ENCODE measurements at places on chromosomes 16 and 17.

DNA sequence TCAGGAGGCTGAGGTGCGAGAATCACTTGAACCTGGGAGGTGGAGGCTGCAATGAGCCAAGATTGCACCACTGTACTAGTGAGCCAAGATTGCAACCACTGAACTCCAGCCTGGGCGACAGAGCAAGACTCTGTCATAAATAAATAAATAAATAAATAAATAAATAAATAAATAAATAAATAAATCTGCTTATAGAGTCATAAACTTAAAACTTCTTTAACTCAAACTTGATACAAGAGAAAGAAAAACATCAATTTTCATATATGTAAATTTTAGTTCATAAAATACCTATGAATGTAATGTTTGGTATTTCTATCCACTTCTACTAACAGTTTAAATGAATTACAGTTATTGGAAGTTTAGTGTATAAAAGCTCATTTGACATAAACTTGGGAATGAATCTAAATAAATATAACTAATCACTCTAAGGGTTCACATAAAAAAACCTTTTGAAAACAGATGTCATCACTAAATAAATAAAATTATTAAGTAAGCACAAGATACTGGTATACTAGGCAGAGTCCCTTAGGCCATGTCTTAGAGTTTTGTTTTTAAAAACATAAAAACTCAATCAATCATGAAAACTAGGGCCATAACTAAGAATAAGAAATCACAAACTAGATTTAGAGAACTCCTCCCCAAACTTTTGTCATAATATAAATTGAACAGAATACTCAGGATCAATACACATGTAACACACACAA is 54.1 kb downstream of the SMURF2 start:
- DNase-seq = no peak

- DNase-seq = no peak
These were observed 24.5 kb downstream of the GPR142 start for GRCh38 chr17:74391771-74392170.

DNA sequence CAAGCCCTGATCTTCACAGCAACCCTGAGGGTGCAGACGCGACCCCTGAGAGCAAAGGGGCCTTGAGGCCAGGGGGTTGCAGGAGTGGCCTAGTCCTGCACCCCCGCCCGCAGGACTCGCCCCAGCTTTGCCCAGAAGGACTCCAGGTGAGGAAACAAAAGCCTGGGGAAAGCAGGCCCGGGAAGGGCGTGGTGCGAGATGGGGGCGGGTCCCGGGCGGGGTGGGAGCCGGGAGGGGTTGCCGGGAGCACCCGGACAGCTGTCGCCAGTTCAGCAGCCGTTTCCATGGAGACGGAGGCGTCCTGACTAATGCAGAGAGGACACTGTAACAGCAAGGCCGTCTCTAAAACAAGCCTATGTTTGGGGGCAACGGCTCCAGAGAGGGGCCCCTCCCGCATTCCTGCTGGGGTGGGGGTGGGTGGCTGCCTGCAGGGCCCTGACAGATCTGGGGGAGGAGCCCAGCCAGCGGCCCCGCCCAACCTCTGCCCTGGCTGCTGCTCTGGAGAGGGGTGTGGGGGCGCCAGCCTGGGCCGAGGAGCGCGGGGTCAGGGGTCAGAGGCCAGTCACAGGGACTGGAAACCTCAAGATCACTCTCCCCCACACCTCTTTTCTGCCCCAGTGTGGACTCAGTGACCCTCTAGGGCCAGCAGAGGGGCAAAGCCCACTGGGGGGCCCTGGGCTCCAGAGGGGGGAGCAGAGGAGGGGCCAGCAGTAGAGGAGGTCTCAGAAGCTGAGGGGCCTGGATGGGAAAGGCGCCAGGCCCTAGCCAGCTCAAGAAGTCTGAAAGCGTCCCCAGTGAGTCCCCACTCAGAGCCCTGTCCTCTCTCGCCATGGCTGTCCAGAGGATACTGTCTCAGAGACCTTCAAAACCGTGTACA is 3.1 kb upstream of the TPPP3 start:
- DNase-seq = peak; percentile 96

DNA sequence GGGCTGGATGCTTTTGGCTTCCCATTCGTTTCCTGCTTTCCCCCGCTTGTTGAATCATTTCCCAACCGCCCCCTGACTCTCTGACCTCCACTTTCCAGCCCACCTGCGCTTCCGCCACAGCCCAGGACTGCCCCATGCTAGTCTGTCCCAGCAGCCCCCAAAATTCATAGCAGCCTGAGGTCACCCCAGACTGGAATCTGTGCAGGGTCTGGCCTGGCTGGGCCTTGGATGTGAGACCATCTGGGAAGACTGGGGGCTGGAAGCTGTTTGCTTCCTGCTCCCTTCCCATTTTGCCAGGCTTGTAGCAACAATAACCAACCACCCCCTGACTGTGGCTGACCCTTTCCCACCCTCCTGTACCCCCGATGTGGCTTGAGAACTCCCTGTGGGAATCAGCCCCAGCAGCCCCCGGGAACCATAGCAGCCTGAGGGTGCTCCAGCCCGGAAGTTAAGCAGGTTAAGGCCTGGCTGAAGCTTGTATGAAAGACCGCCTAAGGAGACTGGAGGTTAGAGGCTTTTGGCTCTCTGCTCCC is 2290.8 kb downstream of the TP53TG3F start:
- DNase-seq = no peak

GRCh38 chr16:83441517-83441916 is 366.3 kb upstream of the HSBP1 start:
- DNase-seq = no peak

GRCh38 chr17:28684963-28685362 is 23.0 kb downstream of the SUPT6H start:
- no peak for DNase-seq

- no peak for DNase-seq
These were observed 15.7 kb downstream of the MVP start for GRCh38 chr16:29835926-29836325.

DNA sequence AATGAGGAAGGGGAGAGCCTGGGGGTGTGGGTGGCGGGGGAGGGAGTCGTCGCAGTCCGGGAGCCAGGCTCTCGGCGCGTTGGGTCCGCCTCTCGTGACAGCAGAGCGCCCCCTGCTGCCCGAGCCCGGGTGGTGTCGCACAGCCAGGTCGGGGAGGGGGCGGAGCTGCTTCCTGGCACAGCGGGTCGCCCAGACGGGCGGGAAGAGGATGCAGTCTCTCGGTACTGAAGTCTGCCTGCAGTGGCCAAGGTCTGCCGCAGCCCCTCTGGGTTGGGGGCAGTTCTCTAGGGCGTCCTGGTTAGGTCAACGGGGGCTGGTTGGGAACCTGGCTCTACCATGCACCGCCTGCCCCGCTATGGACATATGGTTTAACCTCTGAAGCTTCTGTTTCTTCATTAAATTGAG is 38.2 kb upstream of the CCDC182 start:
- peak; percentile 91 for DNase-seq

GRCh38 chr17:3910420-3911270 is 5.6 kb downstream of the P2RX1 start:
- no peak for DNase-seq

DNA sequence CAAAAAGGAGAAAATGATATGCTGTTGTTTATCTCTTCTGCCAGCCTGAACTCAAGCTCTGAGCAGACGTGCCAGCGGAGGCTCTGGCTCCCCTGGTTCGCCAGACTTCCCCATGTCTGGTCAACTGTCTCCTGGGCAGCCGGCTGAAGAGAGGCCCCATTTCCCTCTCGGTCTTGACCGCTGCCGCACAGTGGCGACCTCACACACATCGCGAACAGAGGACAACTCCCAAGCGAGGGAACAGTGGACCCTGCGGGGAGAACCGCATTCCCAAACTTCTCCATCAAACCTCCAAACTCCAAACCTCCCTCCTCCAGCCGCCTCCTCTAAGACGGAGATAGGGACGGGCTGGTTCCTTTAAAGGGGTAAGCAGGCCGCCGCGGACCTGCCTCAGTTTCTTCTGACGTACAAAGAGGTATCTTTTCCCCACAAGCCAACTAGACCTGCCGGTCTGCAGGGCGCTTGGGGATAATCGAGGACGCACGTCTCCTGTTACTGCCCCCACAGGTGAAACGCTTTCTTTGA is 24.9 kb upstream of the RFFL start:
- DNase-seq = peak; percentile 85

DNA sequence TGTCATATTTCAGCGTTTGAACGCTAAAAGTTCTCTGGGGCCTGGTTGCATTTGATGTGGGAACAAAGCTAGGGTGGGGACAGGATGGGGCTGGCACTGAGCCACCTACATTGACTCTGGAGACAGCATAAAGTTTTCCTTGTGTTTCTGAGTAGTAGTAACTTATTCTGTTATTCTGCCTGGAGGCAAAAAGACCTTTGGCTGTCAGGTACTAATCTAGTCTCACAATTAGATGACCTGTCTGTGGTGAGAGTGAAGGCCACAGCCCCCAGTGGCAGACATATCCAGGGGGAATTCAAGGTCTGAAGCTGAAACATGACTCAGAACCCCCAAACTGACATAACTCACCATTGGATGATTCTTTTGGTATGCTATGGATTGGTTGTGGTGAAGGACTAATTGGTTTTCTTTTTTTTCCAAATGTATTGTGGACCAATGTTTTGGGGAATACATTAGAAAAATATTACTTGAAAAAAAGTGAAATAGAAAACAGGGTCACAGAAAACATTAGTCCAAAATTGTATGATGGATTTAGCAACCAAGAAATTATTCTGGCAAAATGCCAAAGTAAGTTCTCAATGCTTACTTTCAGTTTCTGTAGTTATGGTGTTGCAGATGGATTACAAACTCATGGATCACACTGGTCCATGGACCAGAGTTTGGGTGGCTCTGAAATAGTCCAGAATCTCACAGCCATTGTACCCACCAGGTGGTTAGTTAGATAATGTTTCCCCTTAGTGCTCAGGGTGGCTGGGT is 10.5 kb upstream of the SALL1 start:
- no peak for DNase-seq

- no peak for DNase-seq
These were observed 180.8 kb downstream of the SPECC1 start for GRCh38 chr17:20189979-20190378.

GRCh38 chr16:89721546-89722391 is 432 bp downstream of the ZNF276 start:
- DNase-seq = peak; percentile 89

- no peak for DNase-seq
These were observed 31.3 kb upstream of the RASL10B start for GRCh38 chr17:35700150-35700549.

DNA sequence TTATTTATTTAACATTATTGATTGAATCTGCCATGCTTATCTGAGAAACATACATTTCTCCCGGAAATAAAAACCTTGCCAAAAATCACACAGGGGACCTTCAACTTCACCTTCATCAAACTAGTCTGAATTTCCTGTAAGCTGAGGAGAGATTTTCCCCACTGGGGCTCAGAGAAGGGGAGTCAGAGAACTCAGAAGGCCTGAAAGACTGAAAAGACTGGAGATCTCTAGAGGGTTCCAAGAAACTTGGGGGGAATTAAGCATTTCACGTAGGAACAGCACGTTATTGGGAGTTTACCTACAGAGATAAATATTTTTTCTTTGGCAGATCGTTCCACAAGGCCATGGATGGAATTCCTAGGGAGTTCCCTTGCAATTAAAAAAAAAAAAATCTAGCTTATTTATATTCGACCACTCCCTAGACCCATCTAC is 528 bp upstream of the NOL11 start:
- DNase-seq = no peak

DNA sequence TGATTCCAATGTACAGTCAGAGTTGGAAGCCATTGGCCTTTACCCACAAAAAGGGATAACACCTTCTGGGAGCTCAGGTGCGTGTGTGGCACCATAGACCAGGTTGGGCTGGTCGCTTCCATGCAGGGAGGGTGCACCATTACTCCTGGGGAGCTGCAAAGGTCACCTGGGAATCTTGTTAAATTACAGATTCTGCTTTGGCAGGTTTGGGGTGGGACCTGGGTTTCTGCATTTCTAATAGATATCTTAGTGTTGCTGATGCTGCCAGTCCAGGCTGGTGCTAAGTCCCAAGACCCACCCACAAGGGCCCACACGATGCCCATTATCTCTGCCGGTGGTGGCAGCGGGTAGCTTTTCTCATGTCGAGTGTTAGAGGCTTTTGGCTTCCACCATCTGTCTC is 148.3 kb upstream of the CACNG5 start:
- no peak for DNase-seq

DNA sequence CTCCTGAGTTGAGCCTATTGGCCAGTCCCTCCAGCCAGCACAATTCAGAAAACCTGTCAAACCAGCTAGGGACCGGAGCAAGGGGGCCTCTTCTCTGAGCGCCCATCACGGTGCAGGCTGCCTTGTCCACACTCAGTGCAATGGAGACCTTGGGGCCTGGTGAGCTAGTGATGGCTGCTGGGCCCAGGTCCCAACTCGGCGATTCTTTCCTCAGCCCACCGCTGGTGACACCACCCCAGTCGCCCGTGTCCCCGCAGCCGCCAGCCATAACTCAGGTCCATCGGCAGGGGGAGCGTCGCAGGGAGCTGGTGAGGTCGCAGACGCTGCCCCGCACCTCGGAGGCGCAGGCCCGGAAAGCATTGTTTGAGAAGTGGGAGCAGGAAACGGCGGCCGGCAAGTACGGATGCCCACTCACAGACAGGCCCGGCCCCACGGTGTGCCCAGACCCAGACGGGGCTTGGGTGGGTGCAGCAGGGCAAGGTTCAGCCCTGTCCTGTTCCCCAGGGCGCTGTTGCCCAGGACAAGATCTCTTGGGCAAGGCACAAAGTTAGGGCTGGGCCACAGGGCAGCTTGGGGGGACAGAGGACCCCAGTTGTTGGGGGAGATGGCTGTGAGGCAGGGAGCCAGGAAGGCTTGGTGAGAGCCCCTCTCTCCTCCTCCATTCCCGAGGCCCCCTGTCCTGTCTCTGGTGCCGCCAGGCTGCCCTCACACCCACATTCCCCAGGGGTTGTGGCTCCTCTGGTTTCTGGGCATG is 10.8 kb downstream of the SMTNL2 start:
- DNase-seq = peak; percentile 76

- peak; percentile 49 for DNase-seq
These were observed 45.1 kb downstream of the SOX9 start for GRCh38 chr17:72165867-72166439.

DNA sequence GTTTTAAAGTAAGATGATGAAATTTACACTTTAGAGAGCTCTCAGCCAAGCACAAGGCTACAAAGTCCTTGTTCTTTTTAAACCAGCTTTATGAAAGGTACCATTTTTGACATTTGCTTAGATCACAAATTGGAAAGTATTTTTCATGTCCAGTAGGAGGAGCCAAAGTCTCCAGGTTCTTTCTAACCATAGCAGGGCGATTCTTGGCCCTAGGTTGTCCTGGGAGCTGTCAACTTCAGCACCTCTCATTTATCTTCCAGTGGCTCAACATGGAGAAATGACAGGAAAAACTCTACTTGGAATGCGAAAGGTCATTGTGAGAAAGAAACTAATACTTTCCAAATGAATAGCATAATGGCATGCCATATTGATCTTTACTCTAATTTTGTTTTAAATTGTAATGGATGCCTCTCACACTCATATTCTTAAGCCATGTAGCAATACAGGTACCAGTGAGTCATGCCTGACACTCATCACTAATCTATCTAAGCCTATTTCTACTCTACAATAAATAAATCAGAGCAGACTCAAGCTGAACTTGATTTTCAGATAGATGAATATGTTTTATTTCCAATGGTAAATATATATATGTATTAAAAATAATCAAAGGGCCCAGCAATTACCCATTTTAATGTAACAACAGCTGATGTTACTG is 919.1 kb upstream of the EEF2KMT start:
- DNase-seq = no peak

GRCh38 chr17:82528484-82529265 is 9.1 kb downstream of the FOXK2 start:
- DNase-seq = peak; percentile 51

DNA sequence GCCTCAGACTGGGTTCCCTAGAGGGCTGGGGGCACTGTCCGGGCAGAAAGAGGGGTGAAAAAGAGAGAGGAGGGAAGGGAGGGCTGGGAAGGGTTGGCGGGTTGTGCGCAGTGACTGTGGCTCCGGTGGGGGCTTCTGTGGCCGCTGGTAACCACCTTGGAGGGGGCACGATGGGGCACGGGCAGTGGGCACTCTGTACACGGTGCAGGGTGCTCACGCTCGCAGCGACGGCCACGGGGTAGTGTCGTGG is 588 bp downstream of the PLLP start:
- DNase-seq = no peak
